GM23248 (cell line): ENCODE measurements at places on chromosomes 1 and 21. TPM values are rescaled to one million over a fixed set of nuclear protein-coding genes. Genes with fewer than 3 reads are reported as not detected.

GOLT1A gene
- polyA plus RNA-seq, result not detected in 2 replicates

APOBEC4 gene
- not detected in 2 replicates for polyA plus RNA-seq

PTAFR gene
- polyA plus RNA-seq, result 0.08 TPM in 1 of 2 replicates, not detected in the other

GIPC2 gene
- 0.68 and 0.75 TPM in 2 replicates for polyA plus RNA-seq

TAL1 gene
- not detected in 2 replicates for polyA plus RNA-seq

ATAD3B gene
- polyA plus RNA-seq, result 11.6 and 12.1 TPM in 2 replicates

CLIC6 gene
- 0.08 TPM in 1 of 2 replicates, not detected in the other for polyA plus RNA-seq

TINAGL1 gene
- 1.1 and 1.4 TPM in 2 replicates for polyA plus RNA-seq

ADAMTS5 gene
- 6.5 TPM in 2 replicates for polyA plus RNA-seq

ABCG1 gene
- 0.08 TPM in 1 of 2 replicates, not detected in the other for polyA plus RNA-seq
